ENCODE measurements at places on chromosomes 12 and 14.

DNA sequence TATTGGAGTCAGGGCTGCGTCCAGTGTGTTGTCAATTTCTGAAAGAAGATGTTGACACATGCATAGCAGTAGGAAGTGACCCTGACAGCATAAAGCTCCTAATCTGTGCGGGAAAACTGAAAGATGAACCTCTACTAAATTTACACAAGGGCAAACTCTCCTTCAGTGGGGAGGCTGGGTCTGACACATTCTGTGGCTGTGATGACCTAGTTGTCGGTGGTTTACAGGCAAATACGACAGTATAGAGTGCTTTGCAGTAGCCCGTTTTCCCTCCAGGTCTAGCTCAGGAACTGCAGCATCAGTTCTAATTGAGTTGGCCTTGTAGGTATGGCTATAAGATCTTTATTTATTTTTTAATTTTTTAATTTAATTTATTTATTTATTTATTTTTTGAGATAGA, 14.8 kb upstream of the GABARAPL1 start:
- DNase-seq = no peak

GRCh38 chr12:110004598-110004997, 5.4 kb downstream of the ANKRD13A start:
- DNase-seq = no peak

DNA sequence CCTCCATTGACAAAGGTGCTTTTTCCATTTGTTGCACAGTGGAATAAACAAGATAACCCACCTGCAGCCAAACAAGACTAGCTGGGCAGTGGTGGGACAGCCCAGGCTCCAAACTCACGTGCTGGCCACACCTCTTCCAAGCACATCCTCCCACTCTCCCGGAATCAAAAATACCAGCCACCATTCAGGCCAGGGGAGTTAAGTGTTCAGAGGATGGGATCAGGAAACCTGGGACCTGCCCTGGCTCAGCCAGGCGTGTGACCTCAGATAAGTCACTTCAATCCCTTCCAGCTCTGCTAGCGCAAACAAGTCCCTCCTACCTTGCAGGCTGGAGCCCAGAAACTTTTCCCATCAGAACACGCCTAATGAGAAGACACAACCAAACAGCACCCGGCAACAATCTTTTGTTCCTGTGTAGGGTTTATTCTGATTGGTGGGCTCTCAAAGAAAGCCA, 43.3 kb downstream of the ACTN1 start:
- DNase-seq = no peak

DNA sequence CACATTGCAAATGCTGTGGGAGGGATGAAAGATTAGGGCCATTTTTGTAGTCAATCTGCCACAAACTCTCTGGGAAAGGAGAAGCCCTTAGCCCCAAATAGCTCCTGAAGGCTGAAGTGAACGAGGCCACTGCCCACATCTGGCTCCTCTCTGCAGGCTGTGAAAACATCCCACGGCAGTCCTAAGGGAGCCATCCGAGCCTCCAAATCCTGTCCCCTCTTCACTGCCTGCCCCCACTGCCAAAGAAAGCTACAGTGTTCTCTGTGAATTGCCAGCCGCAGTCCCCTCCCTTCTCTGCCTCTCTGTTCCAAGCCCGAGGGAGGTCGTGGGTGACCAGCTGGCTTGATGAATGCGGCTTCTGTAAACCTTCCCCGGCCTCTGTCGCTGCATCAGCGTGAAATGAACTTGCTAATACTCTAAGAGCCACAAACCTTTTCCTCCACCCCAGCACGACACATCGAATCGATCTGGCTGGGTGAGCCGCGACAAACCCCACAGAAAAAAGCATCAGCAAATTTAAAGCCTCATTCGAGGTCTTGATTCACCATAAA, 180.7 kb upstream of the NRXN3 start:
- DNase-seq = no peak

GRCh38 chr12:14836336-14837210, 6.8 kb downstream of the ART4 start:
- DNase-seq = no peak

- no peak for DNase-seq
These were observed 57.1 kb downstream of the SPTLC2 start for GRCh38 chr14:77559381-77559780.

DNA sequence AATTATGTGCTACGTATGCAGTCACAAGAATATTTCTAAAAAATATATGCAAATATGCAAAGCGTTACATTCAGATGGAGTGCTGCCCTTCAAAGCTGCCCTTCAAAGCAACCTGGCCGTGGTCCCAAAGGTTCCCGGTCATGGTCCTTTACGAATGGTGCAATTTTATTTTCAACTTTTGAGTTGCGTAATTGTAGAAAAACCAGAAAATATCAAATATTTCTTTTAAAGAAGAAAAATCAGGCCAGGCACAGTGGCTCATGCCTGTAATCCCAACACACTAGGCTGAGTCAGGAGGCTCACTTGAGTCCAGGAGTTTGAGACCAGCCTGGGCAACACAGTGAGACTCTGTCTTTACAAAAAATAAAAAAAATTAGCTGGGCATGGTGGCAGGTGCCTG, 21.4 kb downstream of the CLSTN3 start:
- DNase-seq = no peak

DNA sequence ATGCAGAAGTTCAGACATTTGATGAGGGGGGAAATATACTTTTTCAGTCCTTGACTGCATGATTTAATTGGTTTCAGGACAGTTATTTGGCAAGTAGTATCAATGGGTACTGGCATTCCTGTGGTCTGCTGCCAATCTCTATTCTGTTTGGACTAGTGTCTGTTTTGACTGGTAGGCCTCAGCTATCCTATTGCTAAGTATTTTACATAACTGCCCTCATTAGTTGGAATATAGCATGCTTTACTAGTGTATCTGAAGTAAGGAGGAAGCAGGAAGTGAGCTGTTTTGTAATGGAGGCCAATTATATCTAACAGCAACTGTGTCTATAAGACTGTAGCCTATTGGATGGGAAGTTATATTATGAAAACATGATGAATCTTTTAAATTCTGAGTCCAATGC, 104.3 kb downstream of the FLRT2 start:
- no peak for DNase-seq

- no peak for DNase-seq
These were observed 44.8 kb upstream of the TMPO start for GRCh38 chr12:98470469-98471082.

DNA sequence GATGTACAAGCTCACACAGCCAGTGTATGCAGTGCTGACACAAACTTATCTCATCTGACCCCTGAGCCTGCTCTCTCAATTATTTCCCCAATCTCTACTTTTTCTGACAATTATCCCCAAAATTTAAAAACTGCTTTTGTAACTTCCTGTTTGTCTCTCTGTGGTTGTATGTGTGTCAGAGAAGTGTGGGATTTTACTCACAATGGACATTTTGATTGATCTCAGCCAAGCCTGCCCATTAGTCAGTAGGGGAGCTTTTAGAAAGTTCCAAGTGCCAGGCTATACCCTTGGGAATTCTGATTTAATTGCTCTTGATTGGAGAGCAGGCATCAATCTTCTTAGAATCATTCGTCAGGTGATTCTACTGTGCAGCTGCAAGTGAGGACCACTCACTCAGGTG, 64.9 kb upstream of the LMNTD1 start:
- DNase-seq = no peak

GRCh38 chr12:12088147-12088546, 17.4 kb downstream of the BCL2L14 start:
- no peak for DNase-seq

DNA sequence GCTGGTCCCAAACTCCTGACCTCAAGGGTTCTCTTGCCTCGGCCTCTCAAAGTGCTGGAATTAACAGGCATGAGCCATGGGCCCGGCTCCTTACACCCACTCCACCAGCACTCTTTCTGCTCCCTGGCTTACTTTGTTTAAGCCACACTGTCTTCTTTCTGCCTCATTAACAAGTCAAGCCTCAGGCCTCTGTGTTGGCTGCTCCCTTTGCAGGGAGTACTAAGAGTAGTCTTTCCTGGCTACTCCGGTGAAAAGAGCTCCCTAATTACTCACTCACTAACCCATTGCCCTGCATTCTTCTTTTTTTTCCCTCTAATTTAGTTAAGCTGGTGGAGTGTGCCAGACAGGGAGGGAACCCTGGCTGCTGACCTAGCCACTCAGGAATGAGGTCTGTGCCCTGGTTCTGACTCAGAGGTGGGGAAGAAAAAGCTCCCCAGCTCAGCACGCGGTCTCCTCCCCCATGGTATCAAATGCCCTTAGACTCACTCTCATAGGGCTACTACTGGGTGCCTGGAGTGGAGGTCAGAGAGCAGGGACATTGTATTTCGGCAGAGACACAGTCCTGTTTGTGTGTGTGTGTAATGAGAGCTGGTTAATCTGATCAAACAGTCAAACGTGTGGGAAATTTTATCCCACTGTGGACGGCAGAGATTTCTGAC, 19.8 kb downstream of the GALNT6 start:
- DNase-seq = no peak

DNA sequence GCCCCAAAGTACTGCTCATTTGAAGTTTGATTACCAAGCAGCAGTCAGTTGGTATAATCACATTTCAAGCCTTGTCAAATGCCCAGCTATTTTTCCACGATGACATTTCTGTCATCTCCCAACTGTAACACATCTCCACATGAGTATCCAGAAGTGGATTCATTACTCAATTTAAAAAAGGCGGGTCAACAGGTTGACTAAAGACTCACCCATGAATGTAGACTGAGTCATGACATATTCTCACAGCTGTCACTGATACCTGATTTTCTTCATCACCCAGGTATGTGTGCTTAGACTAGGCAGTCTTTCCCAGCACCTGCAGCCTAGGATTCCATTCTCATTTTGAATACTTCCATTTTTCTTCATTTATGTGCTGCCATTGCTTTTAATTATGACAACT, 75.1 kb upstream of the DBX2 start:
- no peak for DNase-seq

DNA sequence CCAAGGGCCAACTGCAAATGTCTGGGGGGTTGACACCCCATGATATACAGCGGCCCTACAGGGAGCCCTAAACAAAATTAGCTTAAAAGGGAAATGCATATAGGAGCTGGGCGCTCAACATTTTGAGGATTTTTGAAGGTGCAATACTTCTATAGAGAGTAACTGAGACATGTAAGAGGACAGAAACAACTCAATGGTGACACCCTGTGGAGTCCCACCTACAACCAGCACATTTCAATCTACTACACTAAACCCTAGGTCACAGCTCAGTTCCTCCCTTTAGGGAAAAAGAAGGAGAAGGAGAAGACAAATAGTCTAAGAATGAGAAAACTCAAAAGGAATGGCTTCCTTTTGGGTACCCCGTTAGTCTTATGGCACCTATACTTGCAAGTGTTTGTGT, 1010.5 kb upstream of the NOVA1 start:
- DNase-seq = no peak

- no peak for DNase-seq
These were observed 663.8 kb upstream of the FOXG1 start for GRCh38 chr14:28102814-28103213.

DNA sequence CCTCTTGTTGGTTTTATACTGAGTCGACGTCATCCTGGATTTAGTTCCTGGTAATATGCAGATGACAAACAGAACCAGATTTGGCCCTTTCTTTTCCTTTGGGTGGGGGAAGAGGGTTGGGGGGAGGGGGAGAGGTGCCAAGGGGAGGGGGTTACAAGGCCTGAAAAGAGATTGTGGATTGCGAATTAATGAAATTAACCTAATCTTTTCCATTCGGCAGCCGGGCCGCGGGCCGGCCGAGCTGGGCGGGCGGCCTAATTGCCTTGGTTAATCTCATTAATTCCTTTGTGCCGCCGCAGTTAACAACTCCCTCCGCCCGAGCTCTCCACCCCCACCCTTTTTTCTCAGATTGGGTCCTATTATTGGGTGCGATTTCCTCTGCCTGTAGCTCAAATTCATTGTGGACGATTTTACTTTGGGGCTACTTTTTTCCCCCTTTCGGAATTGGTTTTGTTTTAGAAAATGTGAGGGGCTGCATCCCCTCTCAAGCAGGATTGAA, 387 bp upstream of the GSC start:
- DNase-seq = no peak

DNA sequence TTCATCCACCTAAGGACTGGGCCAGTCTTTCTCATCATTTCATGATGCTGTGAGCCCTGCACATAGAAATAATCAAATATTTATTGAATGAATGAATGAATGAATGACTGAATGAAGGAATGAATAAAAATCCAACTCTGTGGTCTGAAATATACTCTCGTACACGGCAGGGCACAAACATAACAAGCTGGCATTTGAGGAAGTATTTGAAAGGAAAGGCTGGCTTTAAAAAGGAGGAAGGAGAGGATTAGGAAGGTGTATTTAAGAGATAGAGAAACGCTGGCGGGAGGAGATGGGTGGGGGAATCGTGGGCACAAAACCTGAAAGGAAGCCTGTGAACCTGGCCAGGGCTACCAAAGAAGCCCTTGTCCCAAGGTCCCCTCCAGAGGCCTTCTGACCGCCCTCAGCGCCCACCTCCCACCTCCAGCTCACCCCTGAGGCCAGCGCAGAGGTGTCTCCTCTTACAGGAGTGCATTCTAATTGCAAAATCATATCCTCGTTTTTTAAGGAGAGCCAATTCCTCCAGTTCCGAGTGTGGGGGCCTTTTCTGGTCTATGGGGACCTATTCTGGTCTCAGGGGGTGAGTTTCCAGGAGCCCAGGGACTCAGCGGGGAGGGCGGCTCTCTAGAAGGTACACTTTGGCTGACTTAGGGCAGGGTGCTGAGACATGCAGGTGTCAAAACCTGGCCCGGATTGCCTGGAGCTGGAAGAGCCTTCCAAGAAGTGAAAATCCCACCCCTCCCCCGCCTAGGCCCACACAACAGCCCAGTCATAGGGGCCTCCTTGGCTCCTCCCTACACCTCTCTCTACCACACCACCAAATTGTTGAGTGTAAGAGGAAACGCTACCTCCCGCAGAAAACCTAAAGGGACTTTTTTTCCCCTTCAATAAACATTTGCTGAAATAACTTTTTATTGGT, 8.7 kb upstream of the JDP2 start:
- peak; percentile 46 for DNase-seq

GRCh38 chr14:89443042-89443629, 26.1 kb upstream of the FOXN3 start:
- DNase-seq = no peak

GRCh38 chr14:68282479-68283377, 463.1 kb downstream of the RAD51B start:
- DNase-seq = no peak

- no peak for DNase-seq
These were observed 3.8 kb downstream of the MARS1 start for GRCh38 chr12:57491393-57492280.

- DNase-seq = no peak
These were observed 130.2 kb downstream of the RBM19 start for GRCh38 chr12:113835896-113836295.

GRCh38 chr14:68248481-68249255, 429.1 kb downstream of the RAD51B start:
- DNase-seq = peak; percentile 37

DNA sequence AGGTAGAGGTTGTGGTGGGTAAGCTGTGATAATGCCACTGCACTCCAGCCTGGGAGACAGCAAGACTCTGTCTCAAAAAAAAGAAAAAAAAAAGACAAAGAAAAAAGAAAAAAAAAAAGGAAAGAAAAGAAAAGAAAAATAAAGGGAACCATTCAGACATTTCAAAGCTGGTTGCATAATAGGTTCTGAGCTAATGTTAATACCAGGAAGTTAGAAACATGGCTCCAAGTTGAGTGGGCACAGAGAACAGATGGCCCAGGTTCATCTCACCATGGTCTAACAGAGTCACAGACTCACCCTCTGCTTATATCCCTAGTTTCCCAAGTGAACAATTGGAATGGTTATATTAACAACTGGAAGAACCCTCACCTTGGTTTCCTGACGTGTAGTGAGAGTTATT, 17.4 kb upstream of the ZDHHC17 start:
- no peak for DNase-seq

Data from GM18507 (cell line).